B cell (primary cell): ENCODE measurements at places on chromosomes 7 and 10. TPM values are rescaled to one million over a fixed set of nuclear protein-coding genes. Genes with fewer than 3 reads are reported as not detected.

DNA sequence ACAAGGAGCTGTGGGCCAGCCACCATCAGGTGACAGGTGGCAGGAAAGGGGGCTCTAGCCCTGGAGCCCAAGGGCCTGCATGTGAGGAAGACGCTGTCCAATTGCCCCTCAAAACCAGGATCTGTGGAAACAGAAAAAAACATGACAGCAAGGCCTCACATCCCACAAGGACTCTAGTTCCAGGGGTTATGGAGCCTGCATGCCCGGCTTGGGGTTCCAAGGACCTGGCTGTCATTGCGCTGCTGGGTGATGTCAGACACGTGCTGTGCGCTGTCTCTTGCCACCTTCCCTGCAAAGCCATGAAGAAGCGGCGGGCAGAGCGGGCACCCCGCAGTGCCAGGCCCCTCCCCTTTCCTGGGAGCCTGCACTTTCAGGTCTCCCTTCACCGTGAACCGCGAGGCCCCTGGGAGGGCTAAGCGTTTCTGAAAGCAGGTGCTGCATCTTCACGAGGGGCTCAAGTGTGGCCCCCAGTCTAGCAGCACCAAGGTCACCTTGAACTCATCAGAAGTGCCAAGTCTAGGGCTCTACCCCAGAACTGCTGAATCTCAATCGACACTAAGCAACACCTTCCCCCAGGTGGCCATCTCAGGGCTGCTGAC is 15.1 kb upstream of the CRYGN start:
- no peak for DNase-seq

DNA sequence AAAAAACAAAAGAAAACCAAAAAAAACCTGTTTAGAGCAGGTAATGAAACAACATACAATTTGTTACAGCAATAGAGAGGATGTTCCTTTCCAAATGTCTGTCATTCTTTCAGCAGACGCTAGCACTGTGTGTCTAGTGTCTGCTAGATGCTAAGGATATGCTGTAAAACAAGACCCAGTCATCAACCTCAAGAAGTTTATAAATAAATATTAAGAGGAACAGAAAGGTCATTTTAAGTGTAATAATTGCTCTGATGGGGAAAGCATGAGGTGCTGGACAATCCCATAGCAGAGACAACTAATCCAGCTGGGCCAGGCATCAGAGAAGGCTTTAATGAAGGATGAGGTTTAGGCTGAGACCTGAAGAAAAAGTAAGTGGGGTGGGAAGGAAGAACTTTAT is 23.3 kb upstream of the ASCC1 start:
- no peak for DNase-seq

DNA sequence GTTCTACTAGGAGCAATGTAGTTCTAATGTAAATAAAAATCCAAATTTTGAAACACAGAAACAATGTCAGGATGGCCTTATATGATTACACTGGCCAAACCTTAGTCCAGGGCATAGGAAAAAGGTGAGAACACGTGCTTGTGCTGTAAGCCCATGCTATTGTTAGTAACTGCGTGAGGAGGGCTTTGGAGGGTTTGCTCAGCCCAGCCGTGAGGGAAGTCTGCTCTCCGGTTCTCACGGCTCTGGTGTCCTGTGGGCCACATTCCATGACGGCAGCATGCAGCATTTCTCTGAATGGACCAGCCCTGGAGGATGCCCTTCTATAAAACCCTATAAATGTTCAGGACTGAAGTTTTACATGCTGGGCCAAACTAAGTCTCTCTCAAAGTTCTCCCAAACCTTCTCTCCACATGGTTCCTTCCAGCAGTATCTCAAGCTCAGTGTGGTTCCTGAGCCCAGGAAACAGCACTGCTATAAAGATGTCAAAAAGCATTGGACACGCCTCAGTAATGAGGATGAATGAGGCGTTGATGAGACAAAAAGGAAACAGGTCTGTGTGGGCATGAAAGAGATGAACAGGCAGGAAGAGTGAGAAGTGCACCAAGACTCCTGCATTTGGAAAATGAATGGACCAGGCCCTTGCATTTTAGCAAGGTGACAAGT is 174.8 kb upstream of the CDCA7L start:
- no peak for DNase-seq

TUBB8 gene
- 0.64 and 2.0 TPM in 2 replicates for polyA plus RNA-seq

HOXA2 gene
- polyA plus RNA-seq = not detected in 2 replicates

EPHB4 gene
- polyA plus RNA-seq = 12.0 and 15.2 TPM in 2 replicates

DNA sequence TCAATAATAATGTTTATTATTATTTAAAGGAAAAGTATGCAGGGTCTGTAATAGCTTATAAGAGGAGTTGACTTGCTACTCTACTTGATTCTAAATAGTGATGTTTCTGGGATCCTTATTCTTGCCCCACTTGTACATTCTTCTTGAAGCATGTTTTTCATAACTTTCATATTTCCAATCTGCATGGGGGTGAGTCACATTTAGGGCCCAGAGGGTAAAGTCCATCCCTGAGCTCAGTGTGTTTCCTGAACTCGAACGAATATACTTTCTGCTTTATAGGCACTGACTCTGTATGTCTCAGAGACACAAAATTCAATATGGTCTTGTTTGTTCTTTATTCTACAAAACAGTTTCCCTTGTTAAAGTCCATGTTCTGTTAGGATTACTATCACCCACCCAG is 61.0 kb upstream of the SMIM30 start:
- DNase-seq = no peak

DNA sequence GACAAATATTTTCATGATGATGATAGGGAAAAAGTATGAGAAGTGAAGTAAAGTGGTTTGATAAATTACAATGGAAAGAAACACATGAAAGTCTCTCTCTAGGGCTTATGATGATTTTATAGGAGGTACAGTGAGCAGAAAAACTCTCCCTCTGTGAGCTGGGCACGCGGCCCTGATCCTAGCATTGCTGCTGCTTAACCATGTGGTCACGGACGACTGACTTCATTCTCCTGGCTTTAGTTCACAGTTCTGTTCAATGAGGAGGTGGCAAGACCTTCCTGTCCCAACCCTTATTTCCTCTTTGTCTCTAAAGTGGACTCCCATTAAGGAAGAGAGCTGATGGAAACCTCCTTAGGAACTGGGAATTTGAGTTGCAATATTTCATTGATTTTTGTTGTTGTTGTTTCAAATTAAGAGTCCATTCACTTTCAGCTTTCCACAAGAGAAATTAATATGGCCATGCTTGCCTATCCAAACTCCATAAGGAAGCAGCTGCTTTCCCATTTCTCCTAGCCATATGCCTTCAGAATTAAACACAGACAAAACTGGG is 8.2 kb upstream of the PON3 start:
- DNase-seq = no peak

DNA sequence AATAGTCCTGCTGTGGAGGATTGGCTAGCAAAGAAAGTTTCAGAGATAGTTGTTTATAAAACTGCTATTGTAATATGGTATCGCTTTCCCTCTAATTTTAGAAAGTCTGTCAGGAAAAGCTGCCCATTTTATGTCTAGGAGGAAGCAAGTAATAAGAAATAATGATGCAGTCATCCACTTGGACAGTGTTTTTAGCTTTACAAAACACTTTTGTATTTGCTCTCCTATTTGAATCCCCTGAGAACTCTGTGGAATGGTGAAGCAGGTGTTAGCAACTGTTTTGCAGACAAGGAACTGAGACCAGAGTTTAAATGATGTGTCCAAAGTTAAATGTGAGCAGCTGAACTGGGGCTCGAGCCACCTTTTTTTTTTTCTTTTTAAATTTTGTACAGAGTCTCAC is 455.8 kb downstream of the XPNPEP1 start:
- DNase-seq = no peak

- DNase-seq = no peak
Measured at GRCh38 chr10:97107551-97107950, 78.2 kb downstream of the SLIT1 start.

GRCh38 chr10:2529945-2530344 is 537.4 kb upstream of the PFKP start:
- DNase-seq = no peak

DNA sequence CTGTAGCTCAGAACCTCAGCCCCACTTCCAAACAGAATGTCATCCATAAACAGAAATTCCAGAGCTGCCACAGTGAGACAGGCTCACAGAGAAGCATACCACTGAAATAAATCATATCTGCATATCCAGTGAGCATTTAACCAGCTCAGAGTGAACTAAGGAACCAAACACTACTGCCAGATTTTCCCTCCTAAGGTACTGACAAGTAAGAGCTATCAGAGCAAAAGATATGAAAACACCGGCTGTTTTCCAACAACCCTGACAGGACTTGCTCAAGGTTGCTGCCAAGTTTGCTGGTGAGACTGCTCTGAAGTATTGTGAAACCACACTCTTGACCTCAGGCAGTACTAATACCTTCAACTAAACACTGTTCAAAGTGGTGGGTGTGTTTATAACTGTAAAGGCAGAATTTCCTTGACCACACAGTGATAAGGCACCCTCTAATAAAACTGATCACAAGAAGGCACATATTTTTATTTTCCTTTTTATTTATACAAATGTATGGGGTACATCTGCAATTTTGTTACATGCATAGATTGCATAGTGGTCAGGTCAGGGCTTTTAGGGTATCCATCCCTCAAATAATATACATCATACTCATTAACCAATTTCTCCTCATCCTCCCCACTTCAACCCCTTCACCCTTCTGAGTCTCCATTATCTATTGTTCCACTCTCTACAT is 18.3 kb downstream of the SGMS1 start:
- no peak for DNase-seq

PTF1A gene
- not detected in 2 replicates for polyA plus RNA-seq

- no peak for DNase-seq
Measured at GRCh38 chr10:88169037-88169319, 305.6 kb downstream of the PTEN start.

DNA sequence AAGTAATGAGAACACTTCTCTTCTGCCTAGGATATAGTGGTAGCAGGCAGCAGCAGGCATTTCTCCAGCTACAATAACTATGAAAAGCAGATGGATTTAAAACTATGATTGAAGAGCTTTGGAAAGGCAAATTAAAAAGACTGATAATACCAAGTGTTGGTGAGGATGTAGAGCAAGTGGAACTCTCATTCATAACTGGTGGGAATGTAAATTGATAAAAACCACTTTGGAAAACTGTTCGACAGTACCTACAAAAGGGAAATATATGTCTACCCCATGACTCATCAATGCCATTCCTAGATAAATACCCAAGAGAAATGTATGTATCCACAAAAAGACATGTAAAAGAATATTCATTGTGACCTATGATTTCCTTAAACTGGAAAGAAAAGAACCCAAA is 14.6 kb downstream of the ARMC3 start:
- no peak for DNase-seq

MYH16 gene
- not detected in 2 replicates for polyA plus RNA-seq

DNA sequence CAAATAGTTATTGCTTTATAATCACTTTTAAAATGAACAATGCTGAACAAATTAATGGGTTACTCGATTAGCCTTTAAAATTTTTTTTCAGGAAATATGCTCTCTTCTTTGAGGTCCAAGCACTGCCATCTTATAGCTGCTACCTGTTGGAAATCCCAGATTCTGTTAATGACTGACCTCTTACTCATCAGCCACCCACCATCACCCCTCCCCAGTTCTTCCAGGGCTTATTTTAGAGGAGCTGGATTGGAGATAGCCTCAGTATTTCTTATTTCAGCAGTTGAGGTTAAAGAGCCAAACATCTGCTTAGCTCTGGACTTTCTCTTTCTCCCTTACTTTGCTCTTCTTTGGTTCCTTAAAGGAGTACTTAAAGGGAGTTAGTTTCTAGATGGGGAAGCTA is 420.0 kb downstream of the EXOC4 start:
- DNase-seq = no peak
